ENCODE measurements at places on chromosomes 11 and 22.

- no peak for DNase-seq
Measured at GRCh38 chr22:24209687-24210086, 28.4 kb downstream of the SUSD2 start.

DNA sequence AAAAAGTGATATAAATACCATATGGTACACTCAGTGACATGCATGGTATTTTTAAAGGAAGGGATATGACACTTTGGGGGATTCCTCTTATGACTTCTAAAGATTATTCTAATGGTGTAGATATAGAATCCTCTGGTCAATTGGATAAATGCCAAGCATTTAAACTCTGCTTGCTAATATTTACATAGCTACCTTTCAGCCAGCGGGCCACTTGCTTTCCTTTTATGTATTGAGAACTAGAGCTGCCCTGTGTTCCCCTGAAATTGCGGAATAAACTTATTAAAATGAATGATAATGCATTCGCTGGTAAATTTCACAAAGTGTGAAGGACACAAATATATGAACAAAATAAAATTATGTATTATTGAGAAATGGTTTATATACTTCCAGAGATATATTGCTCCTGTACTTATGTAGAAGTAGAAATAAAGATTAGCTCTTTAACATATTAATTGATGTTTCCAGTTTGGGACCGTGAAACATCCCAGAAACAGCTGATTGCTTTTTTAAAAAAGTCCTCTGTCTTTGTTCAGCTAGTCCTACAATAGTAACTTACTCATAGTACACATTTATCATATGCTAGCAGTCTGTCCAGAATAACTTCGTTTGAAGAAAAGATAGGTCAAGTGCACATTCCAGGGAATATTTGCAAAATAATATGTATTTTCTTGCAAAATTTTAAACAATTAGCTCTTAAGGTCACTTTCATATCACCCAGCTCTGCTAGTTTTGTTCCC, 40.1 kb upstream of the CARD18 start:
- DNase-seq, result no peak

- no peak for DNase-seq
Measured at GRCh38 chr11:130403967-130404366, 24.4 kb downstream of the ADAMTS8 start.

DNA sequence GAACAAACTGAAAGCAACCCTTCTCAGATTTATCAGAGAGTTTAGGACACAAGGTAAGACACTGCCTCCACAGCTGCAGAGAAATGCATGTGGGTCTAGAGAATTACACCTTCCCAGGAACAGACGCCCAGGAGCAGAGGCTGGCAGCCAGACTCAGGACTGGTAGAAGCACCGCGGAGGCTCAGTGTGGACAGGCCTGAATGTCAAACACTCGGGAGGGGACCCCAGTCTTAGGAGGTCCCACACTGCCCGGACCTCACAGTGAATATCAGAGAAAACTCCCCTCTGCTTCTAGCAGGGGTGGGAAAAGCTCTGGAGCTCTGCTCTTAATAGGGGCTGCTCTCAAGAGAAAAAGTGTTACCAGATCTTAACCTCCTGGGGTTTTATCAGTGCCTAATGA, 952.7 kb downstream of the BRD1 start:
- DNase-seq, result no peak

DNA sequence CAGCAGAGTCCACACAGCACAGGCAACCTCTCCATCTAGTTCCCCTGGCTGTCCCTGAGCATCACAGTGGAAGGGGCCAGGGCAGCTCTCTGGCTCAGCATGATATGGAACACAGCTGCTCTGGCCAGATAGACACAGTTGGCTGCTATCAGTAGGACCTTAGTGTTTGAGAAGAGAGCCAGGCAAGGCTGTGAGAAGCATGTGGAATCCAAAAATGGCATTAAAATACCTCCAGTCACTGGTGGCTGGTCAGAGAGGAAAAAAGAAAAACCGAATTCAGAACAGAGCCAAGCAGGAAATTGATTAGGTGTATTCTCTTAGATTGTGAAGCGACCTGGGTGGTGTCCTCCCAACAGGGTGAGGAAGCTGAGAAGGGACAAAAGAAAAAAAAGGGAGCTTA, 27.9 kb downstream of the SERPINH1 start:
- no peak for DNase-seq

DNA sequence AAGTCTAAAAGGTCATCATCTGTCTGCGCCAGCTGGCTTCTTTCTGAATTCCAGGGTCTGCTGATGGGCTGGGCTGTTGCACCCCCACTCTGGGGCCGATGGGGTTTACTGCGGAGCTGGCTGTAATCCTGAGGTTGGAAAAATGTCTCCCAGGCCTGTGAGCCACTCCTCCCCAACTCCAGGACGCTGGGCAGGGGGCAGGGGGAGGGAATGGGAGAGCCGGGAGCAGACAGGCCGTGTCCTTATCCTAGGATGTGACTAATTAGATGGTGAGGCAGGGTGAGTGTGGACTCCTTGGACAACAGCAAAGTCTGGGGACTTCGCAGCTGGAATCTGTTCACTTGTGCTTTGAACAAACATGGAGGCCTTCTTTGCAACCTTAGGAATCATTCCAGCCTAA, 48.7 kb downstream of the LRRC32 start:
- DNase-seq, result no peak

- DNase-seq, result no peak
Measured at GRCh38 chr11:134471716-134472455, 59.8 kb upstream of the B3GAT1 start.

- no peak for DNase-seq
Measured at GRCh38 chr22:41917375-41917902, 2.6 kb upstream of the SHISA8 start.

DNA sequence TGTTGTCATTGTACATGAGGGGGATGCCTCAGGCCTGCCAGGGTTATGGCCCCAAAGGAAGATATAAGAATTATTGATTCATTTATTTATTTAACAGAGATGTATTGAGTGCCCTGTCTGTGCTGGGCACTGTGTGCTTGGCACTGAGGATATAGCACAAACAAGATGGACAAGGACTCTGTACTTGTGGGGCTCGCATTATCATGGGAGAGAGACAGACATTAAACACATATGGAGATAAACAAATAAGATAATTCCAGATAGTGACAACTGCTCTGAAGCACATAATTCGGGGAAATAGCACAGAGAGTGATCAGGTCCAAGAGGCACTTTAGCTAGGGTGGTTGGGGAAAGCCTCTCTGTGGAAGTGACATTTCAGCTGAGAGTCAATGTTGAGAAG, 119.8 kb upstream of the ARHGAP20 start:
- no peak for DNase-seq

DNA sequence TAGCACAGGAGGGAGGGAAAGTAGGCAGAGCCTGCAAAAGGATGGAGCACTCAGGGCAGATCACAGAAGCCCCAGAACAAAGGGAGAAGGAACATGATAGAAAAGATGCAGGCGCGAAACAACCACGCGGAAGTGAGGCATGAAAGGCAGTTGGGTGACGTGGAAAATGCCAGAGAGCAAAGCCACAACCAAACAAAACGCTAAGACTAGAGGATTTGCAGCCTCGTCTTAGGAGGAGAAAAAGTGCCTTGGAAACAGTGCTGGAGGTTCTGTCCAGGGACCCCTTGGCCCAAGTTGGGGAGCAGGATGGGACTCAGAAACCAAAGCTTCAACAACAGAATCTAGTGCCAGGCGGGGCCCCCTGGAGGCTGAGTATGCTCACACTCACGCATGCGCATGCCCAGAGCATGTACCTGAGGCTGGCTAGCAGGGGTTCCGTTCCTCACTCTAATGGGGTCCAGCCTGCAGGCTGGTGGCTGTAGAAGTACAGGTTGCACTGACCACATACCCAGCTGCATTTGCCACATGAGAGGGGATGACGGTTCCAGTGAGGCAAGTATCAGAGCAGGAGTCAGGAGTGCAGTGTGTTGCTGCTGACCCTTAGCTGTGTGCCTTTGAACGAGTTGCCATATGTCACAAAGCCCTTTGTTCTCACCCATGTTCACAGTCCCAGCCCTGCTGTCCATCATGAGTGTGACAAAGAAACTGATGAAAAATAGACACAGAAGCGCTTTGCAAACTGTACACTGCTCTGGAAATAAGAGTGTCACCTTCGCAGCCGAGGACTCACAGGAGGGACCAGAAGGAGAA, 568.6 kb upstream of the CADM1 start:
- DNase-seq, result no peak

GRCh38 chr11:103091064-103091800, 728 bp downstream of the DCUN1D5 start:
- DNase-seq, result peak; percentile 9
